ENCODE measurements at places on chromosomes 7 and 10.

DNA sequence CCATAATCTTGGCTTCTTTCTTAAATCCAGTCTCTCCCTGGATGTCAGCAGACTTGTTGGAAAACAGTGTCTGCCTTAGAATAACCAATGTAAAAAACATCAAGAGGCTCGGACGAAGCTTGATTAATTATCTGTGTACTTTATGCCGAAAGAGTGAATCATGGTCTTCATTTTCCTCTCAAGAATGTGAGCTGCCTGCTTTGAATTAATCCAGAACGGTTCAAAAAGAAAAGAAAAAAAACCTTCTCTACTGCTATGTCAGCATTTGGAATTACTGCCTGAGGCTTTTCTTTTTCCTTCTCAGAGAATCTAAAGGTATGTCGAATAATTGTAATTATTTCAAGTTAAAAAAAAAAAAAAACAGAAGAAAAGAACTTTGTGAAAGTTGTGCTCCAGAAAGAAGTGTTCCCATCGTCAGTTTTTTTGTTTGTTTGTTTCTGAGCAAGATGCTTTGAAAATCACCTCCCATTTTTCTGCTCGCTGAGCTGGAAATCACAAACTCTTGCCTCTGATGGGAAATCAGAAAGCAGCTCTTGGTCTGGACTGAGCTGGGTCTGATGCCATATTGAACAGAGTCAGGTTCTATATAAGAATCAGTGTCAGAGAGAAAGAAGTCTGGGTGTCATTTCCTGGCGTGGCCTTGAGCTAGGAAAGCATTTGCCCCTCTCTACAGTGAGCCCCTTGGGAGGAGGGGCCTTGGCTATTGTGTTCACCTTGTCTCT is 20.2 kb downstream of the PLPP4 start:
- no peak for DNase-seq

- DNase-seq = no peak
Observed at GRCh38 chr7:23204241-23204640, 22.4 kb downstream of the NUP42 start.

- DNase-seq = no peak
Observed at GRCh38 chr10:13840036-13840435, 253.3 kb downstream of the PRPF18 start.

DNA sequence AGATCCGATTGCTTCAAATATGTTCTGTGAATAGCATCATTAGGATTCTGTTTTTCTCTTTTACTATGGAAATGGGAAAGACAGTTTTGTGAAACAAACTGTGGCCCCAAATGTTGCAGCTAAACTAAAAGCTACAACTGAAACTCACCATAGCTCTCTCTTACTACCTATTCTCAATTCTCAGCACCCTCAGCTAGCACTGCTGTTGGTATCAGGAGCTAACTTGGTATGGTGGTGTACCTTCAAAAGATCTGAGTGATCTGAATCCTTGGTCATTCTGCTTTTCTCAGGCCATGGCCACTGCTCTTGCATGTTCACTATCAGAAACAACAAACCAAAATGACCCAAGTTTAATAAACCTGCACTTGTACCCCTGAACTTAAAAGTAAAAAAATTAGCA is 1208.0 kb downstream of the SORCS1 start:
- no peak for DNase-seq

GRCh38 chr10:87775766-87776165 is 42.3 kb downstream of the ATAD1 start:
- no peak for DNase-seq

GRCh38 chr7:30971440-30971839 is 7.7 kb downstream of the GHRHR start:
- DNase-seq = no peak

GRCh38 chr7:32104766-32105165 is 34.6 kb upstream of the PDE1C start:
- DNase-seq = no peak

Measured in keratinocyte (primary cell).